Fibroblast of skin of scalp (primary cell): ENCODE measurements at places on chromosomes 2 and 18.

- no peak for DNase-seq
Measured at GRCh38 chr2:175855236-175855635, 146.8 kb downstream of the LNPK start.

GRCh38 chr18:10453806-10454680 lies at the start of gene APCDD1:
Gene APCDD1, plus strand, starts transcription at chr18:10454635. Its CDS starts 347 bp downstream, at chr18:10454982.
- peak; percentile 77 for DNase-seq

DNA sequence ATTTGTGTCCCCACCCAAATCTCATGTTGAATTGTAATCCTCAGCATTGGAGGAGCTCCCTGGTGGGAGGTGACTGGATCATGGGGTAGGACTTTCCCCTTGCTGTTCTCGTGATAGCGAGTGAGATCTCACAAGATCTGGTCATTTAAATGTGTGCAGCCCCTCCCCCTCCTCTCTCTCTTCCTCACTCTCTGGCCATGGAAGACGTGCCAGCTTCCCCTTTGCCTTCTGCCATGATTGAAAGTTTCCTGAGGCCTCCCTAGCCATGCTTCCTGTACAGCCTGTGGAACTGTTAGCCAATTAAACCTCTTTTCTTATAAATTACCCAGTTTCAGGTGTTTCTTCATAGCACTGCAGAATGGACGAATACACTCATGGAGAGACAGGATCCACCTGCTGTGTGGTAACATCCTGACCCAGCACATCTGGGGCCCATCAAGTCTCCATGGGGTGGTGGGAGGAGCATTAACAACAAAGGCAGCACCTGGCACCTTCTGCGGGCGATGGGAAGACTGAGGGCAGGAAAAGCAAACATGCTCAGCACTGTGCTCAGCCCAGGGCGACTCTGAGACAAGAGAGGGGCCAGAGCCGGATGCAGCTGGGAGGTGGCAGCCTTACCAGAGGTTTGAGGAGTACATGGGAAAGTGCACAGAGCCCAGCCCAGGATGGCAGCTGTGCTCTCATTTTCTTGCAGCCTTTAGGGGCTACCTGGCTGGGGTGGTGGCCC lies 16.2 kb upstream of the ALPP start:
- no peak for DNase-seq

DNA sequence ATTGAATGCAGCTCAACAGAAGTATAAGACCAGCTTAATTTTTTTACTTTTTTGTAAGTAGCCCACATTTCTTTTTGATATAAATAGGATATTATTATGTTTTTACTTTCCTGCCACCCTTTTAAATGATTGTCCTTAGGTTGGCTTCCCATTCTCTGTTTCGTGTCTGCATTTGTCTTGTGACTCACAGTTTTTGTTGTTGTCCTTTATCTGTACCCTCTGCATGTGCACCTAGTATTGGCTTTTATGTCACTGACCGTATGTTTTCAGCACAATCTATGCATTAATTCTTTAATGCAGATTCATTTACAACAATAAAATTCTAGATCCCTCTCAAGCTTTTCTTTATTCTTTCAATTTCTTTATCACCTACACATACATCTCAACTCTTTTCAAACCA lies 474.2 kb upstream of the FANCL start:
- no peak for DNase-seq

DNA sequence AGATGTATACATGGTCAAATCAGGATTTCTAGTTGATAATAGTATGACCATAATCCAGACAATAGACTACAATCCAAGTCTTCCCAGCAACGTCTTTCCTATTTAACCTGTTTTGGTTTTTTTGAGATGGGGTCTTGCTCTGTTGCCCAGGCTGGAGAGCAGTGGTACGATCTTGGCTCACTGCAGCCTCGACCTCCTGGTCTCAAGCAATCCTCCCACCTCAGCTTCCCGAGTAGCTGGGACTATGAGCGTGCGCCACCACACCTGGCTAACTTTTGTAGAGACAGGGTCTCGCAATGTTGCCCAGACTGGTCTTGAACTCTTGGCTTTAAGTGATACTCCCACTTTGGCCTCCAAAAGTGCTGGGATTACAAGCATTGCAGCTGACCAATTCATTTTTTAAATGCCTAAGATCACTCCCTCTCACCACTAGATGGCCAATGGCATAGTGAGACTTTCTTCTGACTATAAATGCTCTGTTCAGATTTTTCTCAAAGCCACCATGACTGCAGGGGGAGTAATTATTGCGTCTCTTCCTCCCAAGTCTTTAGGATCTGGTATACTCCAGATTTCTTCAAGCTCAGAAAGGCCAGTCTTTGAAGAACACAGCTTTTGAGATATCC lies 47.6 kb downstream of the HNRNPLL start:
- DNase-seq: peak; percentile 29

DNA sequence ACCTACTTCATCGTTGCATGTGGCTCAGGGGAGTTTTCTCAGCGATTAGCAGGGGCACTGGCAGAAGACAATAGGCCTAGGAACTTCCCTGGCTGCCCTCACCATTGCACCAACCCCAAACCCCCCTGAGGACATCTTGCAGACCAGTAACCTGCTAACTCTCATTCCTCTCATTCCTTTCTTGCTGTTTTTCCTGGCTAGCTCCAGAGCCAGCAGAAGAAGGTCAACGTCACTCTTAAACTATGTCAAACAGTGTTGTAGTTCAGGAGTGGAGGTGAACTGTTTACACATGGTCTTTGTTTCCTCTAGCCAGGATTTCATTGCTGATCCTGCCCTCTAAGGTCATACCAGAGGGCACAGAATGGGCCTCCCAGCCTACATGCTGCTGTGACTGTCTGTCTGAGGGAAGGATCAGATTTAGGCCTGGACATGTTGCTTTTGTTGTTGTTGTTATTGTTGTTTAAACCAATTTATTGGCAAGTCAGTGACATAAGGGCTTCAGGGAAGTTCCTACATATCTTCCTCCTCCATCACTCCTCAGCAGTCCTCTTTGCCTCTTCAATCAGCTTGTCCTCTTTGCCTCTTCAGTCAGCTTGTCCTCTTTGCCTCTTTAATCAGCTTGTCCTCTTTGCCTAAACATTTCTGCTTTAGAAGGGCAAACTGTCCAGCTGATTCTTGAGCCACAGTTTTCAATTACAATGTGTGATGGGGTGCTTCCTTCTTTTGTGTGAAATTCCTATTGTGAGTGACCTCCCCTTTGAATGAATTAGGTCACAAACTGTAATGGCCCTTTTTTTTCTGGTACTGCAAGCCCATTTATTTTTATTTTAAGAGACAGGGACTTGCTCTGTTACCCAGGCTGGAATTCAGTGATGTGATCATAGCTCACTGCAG lies 471.9 kb upstream of the TNP1 start:
- DNase-seq: peak; percentile 73

DNA sequence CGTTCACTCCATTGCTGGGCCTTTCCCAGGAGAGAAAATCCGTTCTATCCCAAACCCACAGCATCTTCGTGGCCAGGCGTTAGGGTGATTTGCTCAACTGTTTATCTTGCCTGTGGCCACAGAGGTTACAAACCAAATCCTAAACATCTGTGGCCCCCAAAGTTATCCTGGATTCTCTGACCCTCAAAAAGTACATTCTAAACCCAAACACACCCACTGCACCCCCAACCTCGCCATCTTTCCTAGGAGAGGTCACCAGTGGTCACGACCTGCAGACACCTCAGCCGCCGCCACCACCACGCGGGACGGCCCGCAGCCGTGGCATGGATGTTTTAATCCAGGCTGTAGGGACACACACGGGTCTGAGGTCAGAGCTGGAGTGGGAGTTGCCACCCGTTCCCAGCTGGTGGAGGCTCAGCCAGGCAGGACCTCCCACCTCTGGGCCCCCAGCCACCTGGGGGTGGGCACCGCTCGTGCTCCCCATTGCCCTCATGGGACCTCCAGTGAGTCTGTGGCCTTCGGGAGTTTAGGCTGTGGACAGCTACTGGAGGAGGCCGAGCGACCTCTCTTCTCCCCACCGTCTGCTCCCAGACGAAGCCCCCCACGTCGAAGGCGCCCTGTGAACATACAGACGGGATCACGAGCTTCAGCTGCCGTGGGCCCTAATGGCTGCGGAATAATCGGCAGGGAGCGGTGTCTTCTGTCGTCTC lies 72.0 kb downstream of the KCNG2 start:
- DNase-seq: no peak

DNA sequence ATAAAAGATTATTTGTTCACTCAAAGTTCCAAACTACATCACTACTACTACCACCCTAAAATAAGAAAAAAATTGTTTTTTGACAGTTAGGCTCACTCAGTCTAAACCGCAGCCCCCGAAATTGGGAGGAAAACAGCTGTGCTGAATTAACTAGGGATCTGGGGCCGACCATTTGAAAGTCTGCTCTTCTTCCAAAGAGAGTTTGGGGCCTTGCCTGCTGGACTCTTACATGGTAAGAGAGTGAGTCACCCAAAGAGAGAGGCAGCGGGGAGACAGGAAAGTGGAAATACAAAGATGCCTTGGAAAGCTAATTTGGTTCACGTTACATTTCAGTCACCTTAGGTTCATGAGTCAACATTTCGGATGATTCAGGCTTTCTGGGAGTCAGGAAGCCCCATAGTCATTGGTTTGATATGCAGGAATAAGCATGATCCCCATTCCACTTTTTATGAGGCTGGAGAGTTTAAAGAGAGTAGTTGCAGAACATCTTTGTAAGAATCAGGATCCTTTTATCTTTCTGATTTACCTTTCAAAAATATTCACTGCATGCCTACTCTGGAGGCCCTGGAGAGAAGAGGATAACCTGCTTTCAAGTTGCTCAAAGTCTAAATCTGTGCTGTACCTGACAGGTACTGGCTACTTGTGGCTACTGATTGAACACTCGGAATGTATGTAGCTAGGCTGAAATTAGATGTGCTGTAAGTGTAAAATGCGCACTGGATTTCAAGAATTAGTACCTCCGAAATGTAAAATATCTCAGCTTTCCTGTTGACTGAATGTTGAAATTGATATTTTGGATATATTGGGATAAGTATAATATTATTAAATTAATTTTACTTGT lies 995 bp upstream of the RTN4 start:
- peak; percentile 99 for DNase-seq

GRCh38 chr2:128269990-128270671 lies 48.5 kb downstream of the HS6ST1 start:
- DNase-seq: no peak

GRCh38 chr2:124814968-124815745 lies 790.1 kb downstream of the CNTNAP5 start:
- DNase-seq: no peak

DNA sequence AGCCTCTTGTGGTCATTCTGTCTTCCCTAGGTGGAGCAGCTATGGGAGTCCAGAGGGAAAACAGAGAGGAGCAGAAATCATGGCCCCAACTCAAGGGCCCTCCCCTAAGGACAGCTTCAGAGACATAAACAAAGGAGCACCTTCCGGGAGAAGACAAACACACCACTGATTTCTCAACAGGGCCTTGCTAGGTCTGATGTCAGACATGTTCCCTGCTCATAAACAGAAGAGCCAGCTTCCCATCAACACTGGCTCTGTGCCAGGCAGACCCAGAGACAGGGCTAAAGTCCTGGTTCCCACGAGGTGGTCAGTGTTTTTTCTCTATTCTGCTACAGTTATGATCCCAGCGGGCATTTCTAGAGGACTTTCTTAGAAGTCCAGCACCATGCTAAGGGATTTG lies 19.3 kb downstream of the CXCR2 start:
- no peak for DNase-seq

GRCh38 chr18:58671632-58672564 lies 633 bp downstream of the MALT1 start:
- DNase-seq: peak; percentile 22

DNA sequence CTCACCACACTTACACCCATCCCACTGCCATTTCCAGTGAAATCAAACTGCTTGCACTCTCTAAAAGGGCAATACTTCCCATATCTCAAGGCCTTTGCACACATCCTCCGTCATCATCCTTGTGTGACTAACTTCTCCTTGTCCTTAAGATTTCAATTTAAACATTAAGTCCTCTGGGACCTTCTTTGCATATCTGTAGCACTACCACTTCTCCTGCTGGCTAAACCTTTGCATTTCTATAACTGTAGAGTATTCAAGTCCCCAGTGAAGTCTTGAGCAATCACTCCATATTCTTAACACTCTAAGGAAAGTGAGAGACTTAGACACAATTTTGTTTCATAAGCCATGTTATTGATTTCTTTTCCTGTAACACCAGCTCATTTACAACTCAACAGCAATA lies 136.8 kb upstream of the EPHA4 start:
- no peak for DNase-seq

- no peak for DNase-seq
Measured at GRCh38 chr2:99850084-99850710, 292.2 kb downstream of the AFF3 start.

GRCh38 chr2:83654091-83654611 lies 804.9 kb downstream of the SUCLG1 start:
- DNase-seq: no peak

GRCh38 chr2:57080035-57080434 lies 896.2 kb downstream of the CCDC85A start:
- DNase-seq: no peak

GRCh38 chr2:85878719-85879370 lies 9.9 kb downstream of the ST3GAL5 start:
- DNase-seq: peak; percentile 48

- DNase-seq: no peak
Measured at GRCh38 chr2:182496596-182496995, 69.8 kb upstream of the PDE1A start.

DNA sequence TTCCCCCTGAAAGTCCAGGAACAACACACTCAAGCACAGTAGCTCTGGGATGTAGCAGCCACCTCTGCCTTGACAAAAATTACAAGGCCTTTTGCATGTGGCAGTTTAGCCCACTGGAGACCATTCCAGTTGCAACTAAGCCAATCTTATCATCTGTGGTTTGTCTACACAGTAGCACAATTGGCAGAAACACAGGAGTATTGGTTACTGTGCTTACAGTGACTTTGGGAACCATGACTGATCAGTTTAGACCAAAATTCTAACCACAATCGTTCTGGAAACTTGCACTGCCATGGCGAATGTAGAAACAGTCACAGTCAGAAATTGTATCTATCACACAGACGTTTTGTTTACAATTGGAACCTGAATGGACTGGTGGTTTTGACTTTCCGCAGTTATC lies 403.7 kb upstream of the MEIS1 start:
- no peak for DNase-seq

- DNase-seq: no peak
Measured at GRCh38 chr2:70126413-70126812, 39.1 kb downstream of the PCBP1 start.

GRCh38 chr2:111128096-111128495 lies 7.4 kb downstream of the BCL2L11 start:
- DNase-seq: no peak

GRCh38 chr18:44957461-44957860 lies 276.8 kb downstream of the SETBP1 start:
- DNase-seq: no peak
